Lower leg skin (tissue), 4 donors: ENCODE measurements at places on chromosomes 2 and 18. TPM values are rescaled to one million over a fixed set of nuclear protein-coding genes. Genes with fewer than 3 reads are reported as not detected.

GRCh38 chr2:215638687-215639086 is 202.8 kb upstream of the FN1 start:
- DNase-seq = no peak

GRCh38 chr2:56537756-56538155 is 354.0 kb downstream of the CCDC85A start:
- no peak for DNase-seq

DNA sequence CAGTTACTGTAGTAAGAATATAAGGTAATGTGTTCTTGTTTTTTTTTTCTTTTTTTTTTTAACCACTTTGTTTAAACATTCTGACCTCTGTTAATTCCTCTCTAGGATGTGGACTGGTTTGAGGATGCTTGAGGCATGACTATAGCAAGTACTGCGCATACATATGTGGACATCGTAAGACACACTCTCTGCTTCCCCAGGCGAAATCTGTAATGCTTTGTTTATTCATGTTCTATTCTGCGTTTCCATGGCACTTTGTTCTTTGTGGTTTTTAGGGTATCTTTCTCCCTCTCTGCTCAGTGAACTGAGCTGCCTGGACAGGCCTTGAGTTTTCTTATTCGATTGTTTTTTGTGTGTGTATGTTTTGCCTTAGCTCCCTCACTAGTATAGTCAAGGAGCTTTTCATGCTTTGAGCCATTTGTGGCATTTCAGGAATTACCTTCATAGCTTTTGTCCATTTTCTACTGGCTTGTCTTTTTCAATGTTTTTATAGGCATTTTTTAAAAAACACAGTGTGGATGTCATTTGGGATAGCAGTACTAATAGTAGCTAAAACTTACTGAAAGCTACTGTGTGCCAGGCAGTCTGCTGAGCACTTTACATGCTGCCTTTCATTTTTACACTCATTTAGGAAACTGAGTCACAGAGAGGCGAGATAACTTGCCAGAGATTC is 1.9 kb upstream of the SH3BP4 start:
- DNase-seq = no peak

- peak; percentile 73 for DNase-seq
These were observed 534.2 kb downstream of the ZNF804A start for GRCh38 chr2:185132501-185133041.

GRCh38 chr2:230758566-230759480 is 46.2 kb downstream of the CAB39 start:
- no peak for DNase-seq

DNA sequence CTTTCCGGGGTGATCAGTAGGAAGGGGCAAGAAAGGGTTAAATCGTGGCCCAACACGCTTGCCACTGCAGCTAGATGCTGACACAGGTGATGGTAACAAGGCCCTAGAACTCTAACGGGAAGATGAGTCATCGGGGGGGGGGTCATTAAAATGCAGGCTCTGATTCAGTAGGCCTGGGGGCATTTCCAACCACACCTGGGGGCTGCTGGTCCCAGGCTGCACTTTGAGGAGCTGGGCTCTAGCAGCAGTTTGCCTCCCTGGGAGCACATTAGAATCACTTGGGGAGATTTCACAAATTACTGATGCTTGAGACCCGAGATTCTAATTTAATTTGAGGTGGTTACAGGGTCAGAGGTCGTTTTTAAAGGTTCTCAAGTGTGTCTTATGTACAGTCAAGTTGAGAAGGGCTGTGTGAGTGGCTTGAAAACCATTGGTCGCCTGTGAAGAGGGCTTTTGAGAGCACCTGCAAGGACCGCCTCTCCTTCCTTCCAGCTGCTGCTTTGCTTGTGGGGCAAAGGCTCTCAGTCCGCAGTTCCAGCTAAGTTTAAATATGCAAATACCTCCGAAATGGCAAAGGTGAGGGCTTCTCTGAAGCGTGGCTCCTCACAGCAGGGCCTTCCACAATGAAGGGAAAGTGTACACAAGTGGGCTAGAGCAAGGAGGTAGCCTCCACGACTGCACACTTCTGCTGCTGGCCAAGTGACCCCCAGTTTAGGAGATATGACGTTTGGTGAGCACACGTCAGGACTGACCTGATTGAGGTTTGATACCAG is 128.0 kb upstream of the MSH6 start:
- DNase-seq = no peak

DNA sequence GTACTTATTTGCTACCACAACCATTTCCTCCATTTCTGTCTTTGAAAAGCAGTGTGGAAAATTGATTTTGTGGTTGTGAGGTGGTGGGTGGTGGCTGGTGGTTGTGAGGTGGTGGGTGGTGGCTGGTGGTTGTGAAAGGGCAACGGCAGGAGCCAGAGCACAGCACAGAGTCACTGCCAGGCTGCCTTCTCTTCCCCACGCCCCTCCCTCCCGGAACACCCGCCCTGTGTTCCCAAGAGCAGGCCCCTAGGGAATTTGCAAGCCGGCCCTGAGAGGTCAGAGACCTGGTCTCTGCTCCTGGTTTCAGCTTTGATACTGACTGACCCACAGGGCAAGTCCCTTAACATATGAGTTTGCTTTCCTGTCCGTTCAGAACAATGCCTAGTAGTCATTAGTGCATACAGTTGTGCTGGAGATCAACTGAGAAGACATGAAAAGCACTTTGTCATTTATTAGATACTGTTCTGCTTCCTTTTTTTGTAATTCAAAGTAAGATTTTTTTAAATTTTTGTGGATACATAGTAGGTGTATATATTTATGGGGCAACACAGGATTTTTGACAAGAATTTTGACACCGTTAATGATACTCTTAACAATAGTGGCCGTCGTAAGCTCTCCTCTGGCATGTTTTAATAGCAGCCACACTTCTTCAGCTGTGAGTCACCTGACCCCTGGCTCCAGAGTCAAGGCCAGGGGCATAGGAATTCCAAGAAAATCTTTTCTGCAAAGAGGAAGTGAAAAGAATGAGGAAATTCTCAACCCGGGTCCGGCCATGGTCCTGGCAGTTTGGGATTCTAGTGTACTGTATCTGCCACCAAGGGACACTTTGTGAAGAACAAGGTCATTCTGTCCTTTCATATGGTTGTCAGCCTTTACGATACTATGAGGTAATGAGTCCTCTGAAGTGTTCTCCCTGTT is 53.2 kb downstream of the ITGA6 start:
- no peak for DNase-seq

DNA sequence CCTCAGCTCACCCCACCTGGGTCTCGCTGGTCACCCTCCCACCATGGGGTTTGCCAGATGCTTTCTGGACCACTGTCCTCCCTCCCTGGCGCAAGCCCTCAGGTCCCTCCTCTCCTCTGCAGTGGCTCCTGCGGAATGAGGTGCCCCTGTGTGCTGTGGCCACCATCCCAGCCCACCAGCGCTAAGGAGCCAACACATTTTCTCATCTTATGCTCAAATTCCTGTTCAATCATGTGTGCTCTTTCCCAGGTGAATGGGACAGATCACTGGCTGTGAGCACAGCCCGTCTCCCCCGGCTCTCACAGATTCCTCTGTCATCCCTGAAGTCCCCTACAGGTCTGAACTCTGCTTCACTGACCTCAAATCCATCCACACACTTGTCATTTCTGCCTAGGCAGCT is 15.2 kb upstream of the CCDC74B start:
- no peak for DNase-seq

GNAL gene
- 13.9 TPM for total RNA-seq

DNA sequence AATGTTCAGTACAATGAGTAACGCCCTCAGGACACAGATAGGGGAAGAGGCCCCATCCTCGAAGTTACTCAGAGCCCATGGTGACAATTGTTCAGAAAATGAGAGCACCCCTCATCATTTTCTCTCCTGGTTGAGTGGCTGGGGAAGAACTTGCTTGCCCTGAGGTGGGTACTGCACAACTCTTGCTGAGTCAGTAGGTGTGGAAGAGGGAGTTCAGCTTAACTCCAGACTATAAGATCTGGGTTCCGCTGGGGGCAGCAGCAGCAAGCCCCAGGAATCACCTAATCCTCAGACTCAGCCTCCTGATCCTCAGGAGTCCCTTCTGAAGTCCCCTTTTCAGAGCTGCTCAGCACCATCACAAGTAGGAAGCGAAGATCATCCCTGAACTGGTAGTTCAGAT is 123.7 kb downstream of the PIEZO2 start:
- no peak for DNase-seq

DNA sequence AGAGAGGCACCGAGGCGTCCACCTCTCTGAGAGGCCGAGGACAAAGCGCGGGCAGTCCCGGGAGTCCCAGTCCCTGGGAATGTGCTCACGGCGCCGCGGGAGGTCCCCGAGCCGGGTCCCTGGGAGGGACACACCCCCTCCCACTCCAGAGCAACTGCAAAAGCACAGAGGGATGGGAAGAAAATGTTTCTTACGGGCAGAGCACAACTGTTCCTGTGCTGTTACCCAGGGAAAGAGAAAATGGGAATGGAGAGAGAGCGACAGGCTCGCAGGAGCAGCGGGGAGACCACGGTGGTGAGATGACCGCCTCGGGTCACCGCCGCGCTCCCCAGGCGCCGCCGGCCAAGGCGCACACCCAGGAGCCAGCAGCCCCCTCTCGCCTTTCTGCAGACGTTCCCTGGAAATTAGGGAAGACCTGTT is 1.2 kb upstream of the BCL11A start:
- no peak for DNase-seq

DNA sequence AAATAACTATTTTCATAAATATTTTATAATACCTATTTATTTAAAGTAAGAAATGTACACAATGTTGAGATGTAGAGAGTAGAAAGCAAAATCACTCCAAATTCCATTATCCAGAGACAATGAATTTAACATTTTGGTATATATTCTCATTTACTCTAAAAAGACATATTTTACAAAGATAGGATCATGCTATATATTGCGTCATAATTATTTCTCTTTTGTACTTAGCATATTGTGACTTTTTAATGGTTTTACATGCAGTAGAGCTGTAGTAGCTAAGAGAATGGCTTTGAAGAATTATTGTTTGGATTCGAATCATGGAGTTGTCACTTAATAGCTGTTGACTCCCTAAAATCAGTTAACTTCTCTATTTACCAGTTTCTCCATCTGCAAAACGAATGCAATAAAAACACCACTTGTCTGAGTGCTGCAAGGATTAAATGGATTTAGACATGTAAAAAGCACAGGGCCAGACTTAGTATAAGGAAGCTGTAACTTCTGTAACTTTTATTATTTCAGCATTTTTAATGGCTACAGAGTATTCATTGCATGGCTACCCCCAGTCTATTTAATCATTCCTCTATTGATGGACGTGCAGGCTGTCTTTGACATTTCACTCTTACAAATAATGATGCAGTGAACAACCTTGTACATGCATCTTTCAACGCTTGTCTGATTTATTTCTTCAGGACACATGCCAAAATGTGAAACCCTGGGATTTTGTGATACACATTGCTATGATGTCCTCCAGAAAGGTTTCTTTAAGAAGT is 33.2 kb downstream of the KCNS3 start:
- DNase-seq = no peak

DNA sequence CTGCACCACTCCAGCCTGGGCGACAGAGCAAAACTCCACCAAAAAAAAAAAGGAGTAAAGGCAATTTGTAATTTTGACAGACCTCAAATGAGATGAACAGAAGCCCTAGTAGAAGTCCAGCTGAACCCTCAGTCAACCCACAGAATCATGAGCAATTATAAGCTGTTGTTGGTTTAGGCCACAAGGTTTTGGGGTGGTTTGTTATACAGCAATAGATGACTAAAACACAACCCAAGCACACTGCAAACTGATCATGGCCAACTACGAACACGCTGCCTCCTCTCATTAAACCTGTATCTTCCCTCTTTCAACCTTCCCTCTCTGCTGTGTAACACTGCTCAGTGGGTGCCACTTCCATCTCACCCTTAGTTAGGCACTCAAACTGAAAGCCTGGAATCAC is 22.1 kb downstream of the AAK1 start:
- DNase-seq = no peak

DNA sequence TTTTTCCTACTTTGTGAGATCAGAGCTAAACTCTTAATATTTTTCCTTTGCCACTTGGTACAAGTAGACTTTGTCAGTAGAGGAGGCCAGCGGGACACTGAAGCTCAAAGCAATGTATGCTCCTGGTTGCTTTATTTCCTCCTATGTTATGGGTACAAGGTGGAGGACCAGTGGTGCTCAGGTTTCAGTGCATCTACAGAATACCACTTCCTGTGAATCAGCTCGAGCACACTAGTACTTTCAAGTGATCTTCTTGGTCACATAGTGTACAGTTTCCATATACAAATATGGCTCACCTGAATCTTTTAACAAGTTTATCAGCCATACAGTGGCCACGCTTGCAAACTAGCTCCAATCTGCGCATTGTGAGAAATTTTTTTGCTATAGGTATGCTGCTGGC is 1674.8 kb upstream of the TMEFF2 start:
- no peak for DNase-seq

- no peak for DNase-seq
These were observed 313.8 kb downstream of the MTX2 start for GRCh38 chr2:176582990-176583481.

GRCh38 chr2:85189606-85190270 is 56.5 kb downstream of the TCF7L1 start:
- DNase-seq = no peak

GRCh38 chr2:105937498-105938097 is 192.9 kb downstream of the NCK2 start:
- no peak for DNase-seq

DQX1 gene
- 1.9 TPM for total RNA-seq

DNA sequence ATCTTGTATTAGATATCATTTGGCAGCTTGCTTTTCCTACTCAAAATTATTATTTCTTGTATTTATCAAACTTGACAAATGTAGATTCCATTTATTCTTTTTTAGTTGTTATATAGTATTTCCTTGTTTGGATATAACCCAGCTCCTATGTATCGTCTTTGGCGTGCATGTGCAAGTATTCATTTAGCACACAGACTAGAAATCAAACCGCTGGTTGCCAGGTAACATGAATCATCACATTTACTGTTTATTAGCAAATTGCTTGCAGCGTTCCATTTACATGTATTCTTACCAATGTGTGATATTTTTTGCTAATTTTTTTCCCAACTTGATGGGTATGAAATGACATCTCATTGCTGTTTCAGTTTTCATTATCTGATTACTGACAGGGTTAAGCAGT is 2089.7 kb upstream of the CELF4 start:
- DNase-seq = no peak

NEU4 gene
- total RNA-seq = not detected

CHAC2 gene
- 1.9 TPM for total RNA-seq

DNA sequence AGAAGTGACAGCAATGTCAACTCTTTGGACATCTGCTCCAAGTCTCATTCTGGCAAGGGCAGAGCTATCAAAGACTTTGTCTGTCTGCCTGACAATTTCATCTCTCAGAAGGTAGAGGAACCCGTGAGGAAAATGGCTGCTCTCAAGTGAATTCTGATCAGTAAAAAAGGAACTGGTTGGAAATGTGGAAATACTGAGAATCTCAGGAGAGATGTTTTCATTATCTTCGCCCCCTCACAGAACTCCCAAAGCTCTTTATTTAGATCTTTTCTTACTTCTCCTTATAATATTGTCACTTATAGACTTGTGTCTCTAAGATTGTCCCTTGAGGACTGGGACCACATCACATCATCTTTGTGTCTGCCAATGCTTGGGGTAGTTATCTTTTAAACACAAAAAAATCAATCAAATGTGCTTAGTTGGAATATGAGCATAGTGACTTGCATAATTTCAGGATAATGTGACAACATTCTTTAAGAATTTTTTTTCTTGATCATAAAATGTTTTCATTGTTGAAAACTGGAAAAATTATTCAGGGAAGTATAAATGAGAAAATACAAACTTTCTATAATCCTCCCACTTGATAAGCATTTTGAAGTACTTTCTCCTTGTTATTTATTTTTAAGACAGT is 68.2 kb upstream of the ITGB6 start:
- DNase-seq = no peak

GRCh38 chr2:182581196-182581935 is 134.7 kb upstream of the DNAJC10 start:
- no peak for DNase-seq

GRCh38 chr2:202317080-202317857 is 51.7 kb downstream of the NOP58 start:
- DNase-seq = peak; percentile 55
